Thoracic aorta (tissue), 2 donors: ENCODE measurements at places on chromosomes 2 and 18. TPM values are rescaled to one million over a fixed set of nuclear protein-coding genes. Genes with fewer than 3 reads are reported as not detected.

- no peaks in the 10 kb centered on the region for H3K4me1 ChIP-seq
- DNase-seq, result no peak
- no peak overlapping the region for H3K27ac ChIP-seq
- no peaks in the 10 kb centered on the region for H3K36me3 ChIP-seq
- H3K27me3 ChIP-seq, result no peaks in the 10 kb centered on the region
These were observed 90.3 kb upstream of the CAPN13 start for GRCh38 chr2:30897539-30897938.

GRCh38 chr2:71220743-71221142 lies 6.2 kb downstream of the PAIP2B start:
- no peak for DNase-seq
- H3K36me3 ChIP-seq, result no peaks in the 10 kb centered on the region
- no peak overlapping the region for H3K4me3 ChIP-seq
- H3K27me3 ChIP-seq, result no peaks in the 10 kb centered on the region
- no peak overlapping the region for H3K27ac ChIP-seq

DNA sequence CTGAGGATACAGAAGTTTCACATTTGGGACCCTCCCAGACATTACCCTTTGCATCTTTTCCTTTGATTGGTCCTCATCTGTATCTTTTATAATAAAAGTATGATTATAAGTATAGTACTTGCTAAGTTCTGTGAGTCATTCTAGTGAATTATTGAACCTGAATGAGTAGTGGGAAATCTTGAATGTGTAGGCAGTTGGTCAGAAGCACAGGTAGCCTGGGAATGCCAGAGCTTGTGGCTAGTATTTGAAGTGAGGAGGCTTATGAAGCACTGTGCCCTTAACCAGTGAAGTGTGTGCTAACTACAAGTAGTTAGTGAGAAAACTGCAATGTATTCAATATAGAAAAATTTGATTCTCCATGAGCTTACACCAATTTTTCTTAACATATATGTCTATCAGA lies 257.6 kb downstream of the GRB14 start:
- no peak overlapping the region for H3K27ac ChIP-seq
- no peaks in the 10 kb centered on the region for H3K36me3 ChIP-seq

GRCh38 chr2:214169736-214170135 lies 241.1 kb upstream of the VWC2L start:
- no peaks in the 10 kb centered on the region for H3K4me1 ChIP-seq
- H3K4me3 ChIP-seq, result no peak overlapping the region
- H3K27ac ChIP-seq, result no peak overlapping the region
- H3K27me3 ChIP-seq, result no peaks in the 10 kb centered on the region

Gene INO80D
- 25.5 TPM for total RNA-seq

Gene CCL20
- not detected for total RNA-seq

Gene TNS1
- total RNA-seq, result 1,836 TPM

Gene REG3A
- 2.8 TPM for total RNA-seq

Gene LCT
- total RNA-seq, result 0.28 TPM
